SJCRH30 (cell line): ENCODE measurements at places on chromosomes 12 and 14.

DNA sequence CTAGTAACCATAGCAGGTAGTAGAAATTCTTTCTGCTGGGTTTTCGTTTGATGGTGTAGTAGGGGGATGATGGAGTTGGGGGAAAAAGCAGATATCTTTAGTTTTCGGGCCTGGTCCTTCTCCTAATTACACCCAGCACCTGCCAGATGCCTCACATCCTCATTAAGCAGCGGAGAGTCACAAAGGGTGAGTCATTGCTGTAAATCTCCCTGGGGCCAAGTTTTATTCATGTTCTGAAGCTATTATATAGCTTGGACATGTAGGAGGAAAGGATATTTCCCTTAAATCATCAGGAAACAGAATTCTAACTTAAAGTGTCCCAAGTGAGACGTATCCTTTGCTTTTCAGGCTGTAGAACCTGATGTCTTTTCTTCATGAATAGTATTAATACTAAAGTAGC lies 4.9 kb upstream of the NECAP1 start:
- DNase-seq = peak; percentile 47

GRCh38 chr12:131860472-131861260 lies 32.5 kb downstream of the MMP17 start:
- DNase-seq = peak; percentile 60

DNA sequence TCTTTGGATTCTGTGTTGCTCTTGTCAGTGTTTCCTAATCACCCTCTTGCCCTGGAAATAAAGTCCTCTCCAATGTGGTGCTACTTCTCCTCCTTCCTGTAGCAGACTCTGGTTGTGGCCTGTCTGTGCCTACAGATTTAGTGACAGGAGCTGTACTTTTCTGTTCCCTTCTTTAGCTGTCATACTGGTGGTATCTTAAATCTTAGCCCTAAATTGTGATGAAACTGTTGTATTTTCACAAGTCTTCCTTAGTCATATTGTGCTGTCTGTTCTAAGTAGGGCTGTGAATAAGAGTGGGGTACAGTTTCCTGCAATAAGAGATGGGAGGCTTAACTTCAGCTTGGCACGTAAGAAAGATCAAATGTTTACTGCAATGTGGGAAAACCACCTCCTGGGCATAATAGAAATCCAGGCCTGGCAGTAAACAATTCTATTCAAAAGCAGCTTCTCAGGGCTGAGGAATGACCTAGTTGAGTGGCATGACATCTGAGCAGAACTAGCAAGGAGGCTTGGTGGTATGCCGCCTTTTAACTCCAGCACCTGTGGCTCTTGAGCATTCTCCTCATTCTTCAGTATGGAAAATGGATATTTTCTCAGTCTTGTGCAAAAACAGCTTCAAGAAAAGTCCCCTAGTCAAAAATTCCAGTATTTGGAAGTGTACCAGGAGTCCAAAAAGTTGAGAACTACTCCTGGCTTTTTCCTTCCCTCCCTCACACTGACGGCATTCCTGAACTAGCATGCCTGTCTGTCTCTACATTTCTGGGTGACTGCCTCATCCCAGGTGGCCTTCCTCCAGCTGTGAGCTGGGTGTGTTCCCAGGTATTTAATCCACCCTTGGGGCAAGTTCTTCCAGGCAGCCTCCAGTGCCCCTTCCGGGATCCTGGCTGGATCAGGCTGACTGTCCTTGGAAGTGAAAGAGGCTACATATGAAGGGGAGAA lies 19.5 kb downstream of the ANO6 start:
- DNase-seq = peak; percentile 57

- DNase-seq = no peak
Measured at GRCh38 chr12:63869656-63870055, 25.2 kb downstream of the SRGAP1 start.

GRCh38 chr14:104048758-104049507 lies 36.6 kb upstream of the ASPG start:
- DNase-seq = no peak

DNA sequence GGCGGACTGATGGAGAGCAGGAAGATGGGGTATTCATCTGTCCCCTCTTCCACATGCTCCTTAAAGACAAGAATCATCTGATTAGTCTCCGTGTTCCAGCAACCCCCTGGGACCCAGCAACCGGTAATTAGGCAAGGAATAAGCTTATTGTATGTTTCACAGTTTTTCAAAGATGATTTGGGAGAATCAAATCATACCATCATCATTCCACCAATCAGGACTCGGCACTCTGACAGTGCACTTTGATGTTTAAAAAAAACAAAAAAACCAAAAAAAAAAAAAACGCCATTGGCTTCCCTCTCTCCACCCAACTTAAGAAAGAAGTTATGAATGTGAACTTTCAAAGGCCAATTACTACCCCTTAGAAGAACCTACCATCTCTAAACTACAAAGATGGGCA lies 1.3 kb upstream of the DYNC1H1 start:
- DNase-seq = no peak

DNA sequence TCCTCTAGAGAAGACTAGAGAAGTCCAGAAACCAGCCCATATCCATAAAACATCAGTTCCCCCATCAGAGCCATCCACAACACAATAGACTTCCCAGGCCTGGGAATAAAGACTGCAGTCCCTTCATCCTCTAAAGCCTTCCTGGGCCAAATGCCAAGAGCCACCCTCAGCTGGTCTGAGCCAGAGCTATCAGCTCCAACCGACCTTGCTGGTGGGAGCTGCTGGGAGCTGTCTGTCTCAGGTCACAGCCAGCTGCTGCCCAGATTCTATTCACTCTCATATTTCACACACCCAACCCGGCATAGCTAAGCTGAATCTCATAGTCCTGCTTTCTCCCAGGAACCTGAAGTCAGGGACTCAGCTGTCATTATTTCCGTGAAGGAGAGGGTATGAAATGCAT lies 10.9 kb upstream of the TFCP2 start:
- peak; percentile 100 for DNase-seq

GRCh38 chr12:45913631-45914030 lies 76.7 kb downstream of the SCAF11 start:
- no peak for DNase-seq

DNA sequence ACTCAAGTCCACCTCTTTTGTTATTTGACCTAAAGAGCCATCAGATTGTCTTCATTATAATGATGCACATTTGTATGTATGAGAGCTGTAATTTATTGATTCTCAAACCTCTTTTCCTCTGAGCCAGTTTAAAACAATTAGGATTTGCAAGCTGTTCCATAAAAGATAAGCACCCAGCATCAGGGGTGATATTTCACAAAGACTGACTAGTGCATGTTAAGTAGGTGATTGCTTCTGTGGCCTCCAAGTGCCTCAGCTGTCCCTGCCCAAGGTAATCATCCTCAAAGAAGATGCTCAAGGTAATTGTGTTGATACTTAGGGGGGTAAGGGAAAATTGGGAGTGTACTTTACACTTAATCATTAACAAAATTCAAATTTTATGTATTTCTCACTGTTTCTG lies 18.2 kb downstream of the CEP128 start:
- DNase-seq = no peak

DNA sequence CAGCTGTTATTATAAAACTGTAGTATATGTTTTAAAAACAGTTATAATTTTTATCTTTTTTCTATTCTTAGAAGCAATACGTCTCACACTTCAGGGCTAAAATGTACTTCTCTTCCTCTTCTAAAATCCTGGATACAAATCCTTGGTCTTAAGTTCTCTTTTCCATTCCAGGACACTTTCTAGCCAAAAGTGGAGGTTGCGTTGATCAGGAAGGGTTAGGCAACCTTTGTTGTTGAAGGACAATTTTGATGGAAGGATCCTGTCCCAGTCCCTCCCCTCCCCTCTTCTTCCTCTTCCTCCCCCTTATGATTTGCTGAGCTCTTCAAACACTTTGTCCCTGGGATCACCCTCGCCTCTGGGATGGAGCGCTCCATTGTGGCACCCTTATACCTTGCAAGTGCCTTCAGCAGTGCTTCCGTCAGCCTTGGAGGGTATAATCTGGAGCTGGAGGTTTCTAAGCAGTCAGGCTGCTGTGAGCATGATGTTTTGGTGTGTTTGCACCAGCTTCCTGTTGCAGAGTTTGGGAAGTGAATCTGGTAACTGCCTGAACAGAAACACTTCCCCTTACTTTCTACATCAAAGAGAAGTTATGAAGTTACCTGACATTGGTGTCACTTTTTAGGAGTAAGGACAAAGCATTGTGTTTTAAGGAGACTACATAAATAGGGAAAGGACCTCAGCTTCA lies 87.4 kb upstream of the SLC38A2 start:
- DNase-seq = no peak

GRCh38 chr14:102544747-102545460 lies 35.3 kb upstream of the ANKRD9 start:
- DNase-seq = no peak

DNA sequence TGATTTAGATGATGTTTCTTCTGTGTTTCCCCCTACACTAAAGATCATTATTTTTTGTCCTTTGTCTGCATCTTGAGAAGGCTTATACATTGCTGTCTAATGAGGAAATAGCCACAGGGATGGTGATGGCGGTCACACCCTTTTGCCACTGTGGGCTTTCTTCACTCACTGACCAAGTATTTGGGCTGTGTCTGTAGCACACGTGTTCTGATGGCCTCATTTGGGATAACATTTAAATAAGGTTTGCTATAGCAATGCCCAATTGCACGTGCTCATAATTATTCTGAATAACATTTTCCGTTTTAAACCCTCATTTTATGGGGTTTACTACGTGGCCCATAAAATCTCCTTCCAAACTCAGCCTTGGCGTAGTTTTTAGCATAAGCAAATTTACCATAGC lies 230.3 kb upstream of the PRICKLE1 start:
- no peak for DNase-seq

GRCh38 chr14:51335961-51336723 lies 96.1 kb downstream of the TMX1 start:
- no peak for DNase-seq

DNA sequence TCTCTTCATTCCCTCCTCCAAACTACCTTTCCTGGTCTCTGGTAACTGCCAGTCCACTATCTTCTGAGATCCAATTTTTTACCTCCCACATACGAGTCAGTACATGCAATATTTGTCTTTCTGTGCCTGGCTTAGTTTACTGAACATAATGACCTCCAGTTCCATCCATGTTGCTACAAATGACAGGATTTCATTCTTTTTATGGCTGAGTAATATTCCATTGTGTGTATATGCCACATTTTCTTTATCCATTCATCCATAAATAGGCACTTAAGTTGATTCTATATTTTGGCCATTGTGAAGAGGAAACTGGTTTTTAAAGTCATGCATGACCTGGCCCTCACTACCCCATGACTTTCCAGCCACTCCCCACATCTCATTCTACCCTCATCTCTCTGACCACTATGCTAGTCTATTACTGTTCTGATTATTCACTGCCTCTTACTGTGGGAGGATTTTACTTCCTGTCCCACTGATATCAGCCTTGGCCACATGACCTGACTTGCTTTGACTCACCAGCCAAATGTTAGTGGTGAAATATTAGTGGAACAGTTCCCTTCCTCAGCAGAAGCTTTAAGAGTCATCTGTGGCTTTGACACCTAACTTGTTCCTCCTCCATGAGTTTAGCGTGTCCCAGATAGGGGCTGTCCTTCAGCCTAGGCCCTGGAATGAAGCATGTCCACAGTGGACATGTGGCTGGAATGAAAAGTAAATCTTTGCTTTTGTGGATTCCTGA lies 52.2 kb downstream of the GOLGA5 start:
- no peak for DNase-seq

DNA sequence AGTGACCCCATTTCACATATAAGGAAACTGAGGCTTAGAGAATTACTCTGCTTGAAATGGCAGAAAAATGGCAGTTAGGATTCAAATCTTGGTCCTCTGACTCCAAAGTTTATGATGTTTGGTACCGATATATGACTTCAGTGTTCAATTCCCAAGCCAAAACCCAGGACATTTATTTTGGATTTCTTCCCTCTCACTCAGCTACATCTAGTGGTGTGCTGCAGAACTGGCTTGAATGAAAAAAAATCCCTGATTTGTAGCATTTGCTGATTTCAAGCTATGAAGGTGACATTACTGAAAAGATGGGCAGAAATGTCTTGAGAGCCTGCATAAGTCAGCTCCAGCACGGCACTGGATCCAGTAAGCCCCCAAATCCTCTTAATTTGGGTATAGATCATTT lies 106.4 kb downstream of the EFCAB11 start:
- no peak for DNase-seq

GRCh38 chr12:95763809-95764253 lies 26.7 kb downstream of the NTN4 start:
- peak; percentile 59 for DNase-seq

- no peak for DNase-seq
Measured at GRCh38 chr12:104282109-104282508, 21.4 kb upstream of the EID3 start.

GRCh38 chr14:90892970-90893369 lies 76.7 kb upstream of the TTC7B start:
- DNase-seq = no peak

GRCh38 chr12:90410962-90411361 lies 544.0 kb downstream of the CCER1 start:
- no peak for DNase-seq

DNA sequence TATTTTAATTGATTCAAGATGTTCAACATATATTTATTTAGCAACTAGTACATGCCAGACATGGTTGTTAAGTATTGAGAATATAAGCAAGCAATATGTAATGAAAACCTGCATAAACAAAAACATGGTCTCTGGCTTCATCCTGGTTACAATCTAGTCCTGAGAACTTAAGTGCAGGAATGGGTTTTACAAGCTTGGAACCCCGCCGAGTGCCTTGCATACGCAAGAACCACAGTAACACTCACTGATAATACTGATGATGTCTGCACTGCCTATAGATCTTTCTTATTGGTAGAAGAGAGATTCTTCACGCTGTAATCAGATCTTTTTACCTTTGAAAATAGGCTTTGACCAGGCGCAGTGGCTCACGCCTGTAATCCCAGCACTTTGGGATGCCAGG lies 22.9 kb upstream of the CALM1 start:
- DNase-seq = no peak

GRCh38 chr12:85621041-85621440 lies 215.2 kb downstream of the RASSF9 start:
- DNase-seq = no peak

DNA sequence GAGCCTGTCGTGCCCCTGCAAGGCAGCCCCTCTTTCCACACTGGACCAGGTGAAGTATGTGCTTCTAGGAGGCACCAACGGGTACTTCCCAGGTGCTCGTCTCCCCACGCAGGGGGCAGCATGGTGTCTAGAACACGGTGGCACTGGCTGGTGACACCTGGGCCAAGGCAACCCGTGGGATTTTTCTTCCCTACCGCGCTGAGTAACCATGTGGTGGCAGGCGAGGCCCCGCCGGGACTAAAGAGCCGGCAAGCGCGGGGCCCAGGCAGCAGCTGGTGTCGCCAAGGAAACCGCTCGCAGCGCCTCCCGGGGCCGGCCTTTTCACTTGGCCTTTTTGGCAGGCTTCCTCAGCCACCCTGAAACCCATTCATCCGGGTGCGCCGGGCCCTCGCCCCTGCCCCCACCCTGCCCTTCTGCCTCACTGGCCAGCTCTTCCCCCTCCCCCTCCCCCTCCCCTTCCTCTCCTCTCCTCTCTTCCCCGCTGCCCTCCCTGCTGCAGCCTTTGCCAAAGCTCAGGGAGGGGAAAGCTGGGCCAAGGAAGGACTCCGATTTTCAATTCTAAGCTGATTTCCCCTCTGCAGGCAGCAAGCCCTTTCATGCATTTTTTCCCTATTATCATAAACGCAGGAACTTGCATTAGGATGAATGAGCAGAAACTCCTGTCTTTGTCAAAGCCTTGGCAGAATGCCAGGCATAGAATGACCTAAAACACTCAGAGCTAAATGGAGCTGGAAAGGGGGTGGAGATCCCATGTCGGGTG lies 81.2 kb downstream of the IRF2BPL start:
- DNase-seq = peak; percentile 96

GRCh38 chr14:64998455-64998931 lies 11.8 kb downstream of the FNTB start:
- DNase-seq = no peak

GRCh38 chr12:54131641-54132280 lies 57.0 kb downstream of the SMUG1 start:
- DNase-seq = no peak
